Testis (tissue), 5 donors: ENCODE measurements at places on chromosomes 16 and 17. TPM values are rescaled to one million over a fixed set of nuclear protein-coding genes. Genes with fewer than 3 reads are reported as not detected.

- H3K27me3 ChIP-seq = no peaks in the 10 kb centered on the region
- DNase-seq = no peak
- no peaks in the 10 kb centered on the region for H3K36me3 ChIP-seq
- H3K4me1 ChIP-seq = no peaks in the 10 kb centered on the region
- H3K4me3 ChIP-seq = no peak overlapping the region
These were observed 72.4 kb downstream of the TTC19 start for GRCh38 chr17:16072031-16072430.

DNA sequence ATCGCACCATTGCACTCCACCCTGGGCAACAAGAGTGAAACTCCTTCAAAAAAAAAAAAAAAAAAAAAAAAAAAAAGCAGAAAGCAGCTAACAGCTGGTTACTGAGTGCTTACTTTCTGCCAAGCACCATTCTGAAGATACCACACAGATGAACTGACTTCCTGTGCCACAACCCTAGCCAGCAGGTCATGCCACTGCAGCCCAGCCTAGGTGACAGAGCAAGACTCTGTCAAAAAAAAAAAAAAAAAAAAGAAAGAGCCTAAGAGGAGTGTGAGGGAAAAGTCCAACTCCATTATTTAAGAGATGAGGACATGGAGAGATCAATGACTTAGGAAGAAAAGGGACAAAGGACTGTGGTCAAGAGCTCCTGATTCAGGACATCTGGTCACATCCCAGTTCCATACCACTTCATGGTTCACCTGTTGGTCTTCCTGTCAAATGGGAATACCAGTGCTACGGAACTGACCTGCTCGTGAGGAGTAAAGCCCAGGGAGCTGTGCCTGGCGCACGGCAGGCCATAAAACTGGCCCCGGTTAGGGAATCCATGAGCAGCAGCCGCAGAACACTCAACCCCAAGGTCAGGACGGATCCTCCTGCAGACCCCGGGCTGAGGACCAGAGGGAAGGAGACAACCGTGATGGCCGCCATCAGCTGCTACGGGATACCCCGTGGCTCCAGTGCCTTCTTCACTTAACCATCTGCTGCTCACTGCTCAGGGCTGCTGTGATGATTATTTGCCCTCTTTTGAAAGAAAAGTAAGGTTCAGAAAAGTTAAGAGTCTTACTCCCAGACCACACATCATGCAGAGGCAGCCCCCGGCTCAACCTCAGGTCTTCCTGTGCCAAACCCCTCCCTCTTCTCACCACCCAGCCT lies 950 bp downstream of the KLHDC4 start:
- H3K36me3 ChIP-seq = no peaks in the 10 kb centered on the region
- no peaks in the 10 kb centered on the region for H3K27me3 ChIP-seq
- peaks cover 11% of the 10 kb centered on the region for H3K4me1 ChIP-seq
- DNase-seq = no peak
- H3K4me3 ChIP-seq = peak overlapping the region; percentile 81

DNA sequence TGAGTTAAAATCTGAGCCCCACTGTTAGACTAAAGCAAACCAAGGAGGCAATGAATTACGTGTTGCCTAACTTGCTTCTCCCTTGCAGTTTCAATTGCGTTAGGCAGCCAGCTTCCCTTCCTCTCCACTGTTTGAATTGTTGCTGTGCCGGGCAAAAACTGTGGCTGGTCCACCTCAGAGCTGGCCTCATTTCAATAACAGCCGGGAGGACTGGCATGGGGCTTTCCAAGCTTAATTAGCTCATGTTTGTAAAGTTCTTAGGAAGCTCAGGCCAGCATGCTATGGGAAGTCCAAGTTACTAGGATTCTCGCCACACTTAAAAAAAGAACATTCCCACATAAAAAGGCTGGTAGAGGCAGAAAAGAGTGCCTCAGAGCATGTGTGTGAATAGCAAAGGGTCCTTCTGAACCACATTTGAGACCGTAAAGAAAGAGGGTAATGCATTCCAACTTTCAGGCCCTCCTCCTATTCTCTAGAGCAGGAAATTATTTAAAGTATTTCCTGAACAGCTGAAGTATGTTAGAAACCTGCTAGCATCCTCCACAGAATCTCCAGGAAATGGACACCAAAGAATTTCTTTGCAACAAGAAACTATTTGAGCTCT lies 79.0 kb upstream of the SMURF2 start:
- H3K36me3 ChIP-seq = no peaks in the 10 kb centered on the region
- H3K4me1 ChIP-seq = peaks cover 5% of the 10 kb centered on the region
- no peak for DNase-seq

GRCh38 chr16:49786926-49787557 lies 68.9 kb downstream of the ZNF423 start:
- no peak overlapping the region for H3K27ac ChIP-seq
- no peak for DNase-seq
- H3K36me3 ChIP-seq = no peaks in the 10 kb centered on the region
- H3K4me1 ChIP-seq = peaks cover 16% of the 10 kb centered on the region

DNA sequence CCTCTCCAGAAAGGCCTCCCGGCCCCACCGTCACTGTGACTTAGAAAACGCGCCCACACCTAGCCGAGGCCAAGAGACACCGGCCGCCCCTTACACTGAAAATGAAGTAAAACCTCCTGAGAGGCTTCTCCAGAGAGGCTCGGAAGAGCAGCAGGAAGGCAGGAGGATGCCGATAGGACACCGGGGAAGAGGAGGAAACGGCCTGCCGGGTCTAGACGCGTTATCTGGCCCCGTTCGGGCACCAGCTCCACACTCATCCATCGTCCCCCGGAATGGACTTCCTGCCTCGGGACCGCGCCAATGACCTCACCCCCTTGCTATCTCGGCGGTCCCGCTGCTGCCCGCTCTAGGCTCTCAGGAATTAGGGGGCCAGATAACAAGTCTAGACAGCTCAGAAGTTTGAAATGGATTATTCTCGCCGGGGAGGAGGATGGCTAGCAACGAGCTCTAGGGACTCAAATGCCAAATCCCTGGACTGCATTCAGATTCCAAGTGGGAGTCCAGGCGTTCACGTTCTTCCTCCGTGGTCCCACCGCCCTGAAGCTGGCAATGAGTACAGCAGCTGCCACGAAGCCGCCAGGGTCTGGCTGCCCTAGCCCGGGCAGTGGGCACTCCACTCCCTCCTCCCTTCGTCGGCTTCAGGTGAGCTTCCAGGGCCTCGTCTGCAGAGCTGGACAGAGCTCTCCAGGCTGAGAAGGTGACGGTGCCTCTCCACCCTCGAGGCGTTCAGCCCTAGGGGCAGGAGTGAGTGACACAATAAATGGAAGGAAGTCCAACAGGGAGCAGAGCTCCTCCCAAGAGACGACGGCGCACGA lies 350.9 kb downstream of the FOXL1 start:
- H3K4me3 ChIP-seq = no peak overlapping the region
- H3K27me3 ChIP-seq = no peaks in the 10 kb centered on the region
- H3K4me1 ChIP-seq = peaks cover 6% of the 10 kb centered on the region
- H3K27ac ChIP-seq = no peak overlapping the region

GRCh38 chr16:75794426-75794825 lies 68.1 kb upstream of the CPHXL start:
- no peaks in the 10 kb centered on the region for H3K4me1 ChIP-seq
- H3K4me3 ChIP-seq = no peak overlapping the region

DNA sequence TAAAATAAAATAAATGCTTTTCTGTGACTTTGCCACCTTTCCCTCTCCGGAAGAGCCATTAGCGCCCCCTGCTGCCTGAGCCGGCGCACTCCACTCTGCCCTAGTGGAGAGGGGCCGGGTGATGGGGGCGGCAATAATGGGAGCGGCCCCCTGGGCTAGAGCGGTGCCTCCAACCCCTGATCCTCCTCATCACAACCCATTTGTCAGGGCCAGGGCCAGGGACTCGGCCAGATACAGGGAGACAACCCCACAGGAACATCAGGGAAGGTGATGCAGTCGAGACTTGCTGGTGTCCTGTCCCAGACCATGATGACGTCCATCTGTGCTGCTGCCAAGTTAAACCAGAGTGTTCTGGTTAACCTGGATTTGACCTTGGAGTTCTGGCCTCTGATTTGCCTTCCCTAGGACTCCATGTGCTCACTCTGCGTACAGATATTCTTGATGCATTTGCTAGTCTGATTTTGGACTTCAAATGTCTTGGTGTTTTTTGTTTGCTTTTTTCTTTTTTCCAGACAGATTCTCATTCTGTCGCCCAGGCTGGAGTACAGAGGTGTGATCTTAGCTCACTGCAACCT lies 46.1 kb upstream of the BPTF start:
- H3K27ac ChIP-seq = peak overlapping the region; percentile 82
- H3K36me3 ChIP-seq = no peaks in the 10 kb centered on the region
- no peak overlapping the region for H3K4me3 ChIP-seq
- peak; percentile 96 for DNase-seq
- peaks cover 7% of the 10 kb centered on the region for H3K4me1 ChIP-seq
- H3K27me3 ChIP-seq = no peaks in the 10 kb centered on the region

- no peak overlapping the region for H3K4me3 ChIP-seq
- no peaks in the 10 kb centered on the region for H3K27me3 ChIP-seq
- no peaks in the 10 kb centered on the region for H3K36me3 ChIP-seq
These were observed 3.6 kb upstream of the WDR81 start for GRCh38 chr17:1720856-1721386.

GRCh38 chr17:78159575-78160158 lies 8.7 kb upstream of the SYNGR2 start:
- H3K4me3 ChIP-seq = no peak overlapping the region
- H3K36me3 ChIP-seq = no peaks in the 10 kb centered on the region
- no peaks in the 10 kb centered on the region for H3K27me3 ChIP-seq
- no peaks in the 10 kb centered on the region for H3K4me1 ChIP-seq

DNA sequence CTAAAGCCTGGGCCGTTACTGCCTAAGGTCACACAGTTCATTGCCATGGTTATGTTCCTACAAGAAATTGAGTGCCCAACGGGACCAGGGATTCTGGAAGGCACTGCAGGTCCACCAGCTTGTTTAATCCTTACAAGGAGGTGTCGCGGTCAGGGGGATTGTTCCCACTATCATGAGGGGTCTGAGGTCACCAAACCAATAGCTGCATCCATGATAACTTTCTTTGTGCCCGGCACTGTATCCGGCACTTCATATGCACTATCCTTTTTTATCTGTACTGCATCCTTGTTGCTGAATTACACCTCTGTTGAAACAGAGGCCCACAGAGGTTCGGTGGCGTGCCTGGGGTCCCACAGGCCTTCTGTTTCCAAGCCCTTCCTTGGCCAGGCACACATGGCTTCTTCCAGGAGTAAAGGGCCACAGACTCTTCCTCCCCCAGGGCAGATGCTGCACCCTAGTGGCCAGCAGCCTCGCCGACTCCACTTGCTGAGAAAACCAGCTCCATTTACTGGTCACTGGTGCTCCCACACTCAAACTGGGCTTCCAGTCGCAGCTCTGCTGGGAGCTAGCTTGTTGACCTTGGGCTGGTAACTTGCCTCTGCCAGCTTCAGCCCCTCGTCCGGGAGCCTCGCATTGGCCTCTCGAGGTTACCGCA lies 82.0 kb upstream of the PLCG2 start:
- no peak overlapping the region for H3K27ac ChIP-seq
- DNase-seq = no peak
- H3K4me3 ChIP-seq = no peak overlapping the region
- H3K4me1 ChIP-seq = peaks cover 29% of the 10 kb centered on the region
- no peaks in the 10 kb centered on the region for H3K27me3 ChIP-seq

DNA sequence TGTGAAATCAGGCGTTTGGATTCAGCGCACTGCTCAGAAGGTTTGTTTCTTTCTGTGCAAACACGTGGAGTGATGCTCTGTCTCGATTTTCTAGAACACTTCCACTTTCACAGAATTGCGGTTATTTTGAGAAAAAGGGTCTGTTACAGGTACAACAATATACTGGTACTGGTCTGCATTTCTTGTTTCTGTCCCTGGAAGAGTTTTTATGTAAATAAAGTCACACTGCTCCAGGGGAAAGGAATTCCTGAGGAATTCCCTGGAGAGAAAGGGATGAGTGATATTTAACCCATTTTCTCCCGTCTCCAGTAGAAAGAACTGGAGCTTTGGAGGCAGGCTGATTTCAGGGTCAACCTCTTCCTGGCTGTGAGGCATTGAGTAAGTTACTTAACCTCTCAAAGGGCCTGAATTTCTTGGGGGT lies 16.2 kb upstream of the RMI2 start:
- H3K4me3 ChIP-seq = no peak overlapping the region
- no peaks in the 10 kb centered on the region for H3K36me3 ChIP-seq
- DNase-seq = no peak
- H3K27ac ChIP-seq = no peak overlapping the region
- no peaks in the 10 kb centered on the region for H3K27me3 ChIP-seq

DNA sequence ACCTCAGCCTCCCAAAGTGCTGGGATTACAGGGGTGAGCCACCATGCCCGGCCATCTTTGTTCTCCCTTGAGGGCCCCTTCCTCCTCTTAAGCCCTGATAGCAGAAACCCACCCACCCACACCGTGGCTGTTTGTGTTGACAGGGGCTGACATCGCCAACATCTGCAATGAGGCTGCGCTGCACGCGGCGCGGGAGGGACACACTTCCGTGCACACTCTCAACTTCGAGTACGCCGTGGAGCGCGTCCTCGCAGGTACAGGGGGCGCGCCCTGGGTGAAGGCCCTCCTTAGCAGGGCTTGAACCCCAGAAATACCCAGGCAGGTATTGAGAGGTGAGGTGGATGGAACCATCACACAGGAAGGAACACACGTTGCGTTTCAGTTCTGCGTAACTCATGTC lies 12.6 kb upstream of the RPL13 start:
- no peaks in the 10 kb centered on the region for H3K36me3 ChIP-seq
- no peaks in the 10 kb centered on the region for H3K27me3 ChIP-seq
- H3K4me1 ChIP-seq = no peaks in the 10 kb centered on the region
- H3K27ac ChIP-seq = no peak overlapping the region

DNAH2 gene
- total RNA-seq = 22.7 TPM

DNA sequence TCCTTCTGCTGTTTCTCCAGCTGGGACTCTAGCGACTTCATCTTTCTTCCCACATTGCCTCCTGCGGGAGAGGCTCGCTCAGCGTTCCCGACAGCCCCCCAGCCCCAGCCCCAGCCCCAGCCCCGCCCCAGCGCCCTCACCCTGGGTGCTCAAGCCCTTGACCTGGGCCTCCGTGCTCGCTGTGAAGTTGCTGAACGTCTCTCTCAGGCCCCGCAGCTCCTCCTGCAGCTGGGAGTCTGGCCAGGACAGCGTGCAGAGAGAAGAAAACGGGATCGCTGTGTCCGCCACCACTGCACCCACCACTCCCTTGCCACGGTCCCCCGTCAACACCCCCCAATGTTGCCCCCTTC lies 2.4 kb downstream of the ASGR1 start:
- H3K36me3 ChIP-seq = no peaks in the 10 kb centered on the region
- H3K4me3 ChIP-seq = peak overlapping the region; percentile 42
- no peaks in the 10 kb centered on the region for H3K27me3 ChIP-seq
- H3K4me1 ChIP-seq = peaks cover 12% of the 10 kb centered on the region

GRCh38 chr17:2177235-2177811 lies 122.4 kb downstream of the HIC1 start:
- no peak overlapping the region for H3K27ac ChIP-seq
- no peak overlapping the region for H3K4me3 ChIP-seq
- peaks cover 86% of the 10 kb centered on the region for H3K4me1 ChIP-seq
- no peaks in the 10 kb centered on the region for H3K27me3 ChIP-seq
- DNase-seq = no peak

TNFRSF13B gene
- total RNA-seq = not detected

PLCG2 gene
- total RNA-seq = 11.3 TPM
